ENCODE measurements at places on chromosomes 7 and 10. TPM values are rescaled to one million over a fixed set of nuclear protein-coding genes. Genes with fewer than 3 reads are reported as not detected.

GRCh38 chr7:979886-980571 is 3.0 kb upstream of the CYP2W1 start:
- DNase-seq: no peak

GRCh38 chr7:47267346-47267745 is 314.6 kb downstream of the TNS3 start:
- DNase-seq: no peak

- no peak for DNase-seq
Measured at GRCh38 chr7:11403781-11404180, 428.2 kb downstream of the THSD7A start.

DNA sequence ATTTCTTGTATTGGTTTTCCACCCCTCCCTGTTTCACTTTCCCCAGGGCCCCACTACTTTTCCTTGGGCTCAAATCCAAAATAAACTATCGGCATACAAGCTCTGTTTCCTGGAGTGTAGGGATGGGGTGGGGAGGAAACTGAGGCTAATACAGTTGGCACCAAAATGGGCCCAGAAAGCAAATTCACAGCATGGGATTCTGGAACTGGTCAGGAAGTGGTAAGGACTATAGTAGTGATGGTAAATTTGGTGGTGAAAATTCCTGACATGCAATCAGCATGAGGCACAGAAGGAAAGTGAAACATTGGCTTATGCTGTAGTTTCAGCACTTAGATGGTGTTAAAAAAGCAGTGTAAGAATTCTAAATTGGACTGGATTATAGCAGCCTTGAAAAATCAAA is 8.7 kb upstream of the SAMD9L start:
- peak; percentile 58 for DNase-seq

GRCh38 chr7:21414795-21415393 is 13.0 kb upstream of the SP4 start:
- no peak for DNase-seq

GRCh38 chr10:96978621-96979154 is 146.6 kb downstream of the LCOR start:
- DNase-seq: no peak

DNA sequence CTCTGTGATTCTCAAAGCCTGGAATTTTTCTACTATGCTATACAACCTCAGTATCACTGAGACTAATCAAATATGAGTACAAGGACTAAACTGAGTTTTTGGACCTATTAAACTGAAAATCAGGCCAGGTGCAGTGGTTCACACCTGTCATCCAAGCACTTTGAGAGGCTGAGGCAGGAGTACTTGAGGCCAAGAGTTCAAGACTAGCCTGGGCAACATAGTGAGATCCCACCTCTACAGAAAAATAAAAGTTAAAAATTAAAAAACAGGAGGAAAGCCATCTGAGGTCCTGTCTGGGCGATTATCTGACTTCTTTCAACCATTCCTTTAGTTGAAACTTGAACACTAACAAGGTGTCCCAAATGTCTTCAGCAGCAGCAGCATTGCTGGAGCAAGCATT is 7.0 kb downstream of the XRCC2 start:
- DNase-seq: no peak

GRCh38 chr10:110211465-110211843 is 4.0 kb downstream of the MXI1 start:
- DNase-seq: no peak

DNA sequence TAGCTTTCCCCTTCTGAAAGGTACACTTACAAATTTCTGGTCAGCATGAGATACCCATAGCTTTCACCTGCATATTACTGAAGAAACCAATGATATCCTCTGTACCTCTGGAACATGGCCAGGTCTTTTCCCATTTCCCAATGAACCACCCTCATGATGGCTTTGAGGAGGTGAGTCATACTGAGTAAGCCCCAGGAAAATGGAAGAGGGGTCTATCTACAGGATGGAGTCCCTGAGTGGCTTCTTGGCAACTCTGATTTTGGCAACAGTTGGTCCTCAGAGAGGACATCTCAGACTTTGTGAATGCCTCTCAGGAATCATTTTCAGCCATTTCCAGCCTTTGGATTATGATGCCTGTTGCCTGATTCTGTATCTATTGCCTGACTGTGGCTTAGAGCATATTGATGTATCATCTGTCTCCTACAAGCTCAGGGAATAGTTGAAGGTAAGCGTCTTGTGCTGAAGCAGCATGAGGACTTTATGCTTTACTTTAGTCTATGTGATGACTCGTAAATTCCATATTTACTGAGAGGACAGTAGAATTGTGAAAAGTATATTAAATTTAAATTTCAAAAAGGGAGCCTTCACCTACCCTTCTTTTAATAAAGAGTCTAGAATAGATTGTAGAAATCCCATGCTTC is 84.7 kb upstream of the DKK1 start:
- DNase-seq: no peak

GRCh38 chr7:73648593-73649332 is 18.9 kb upstream of the VPS37D start:
- DNase-seq: no peak

GRCh38 chr7:116583653-116584052 is 58.8 kb downstream of the CAV1 start:
- no peak for DNase-seq

DNA sequence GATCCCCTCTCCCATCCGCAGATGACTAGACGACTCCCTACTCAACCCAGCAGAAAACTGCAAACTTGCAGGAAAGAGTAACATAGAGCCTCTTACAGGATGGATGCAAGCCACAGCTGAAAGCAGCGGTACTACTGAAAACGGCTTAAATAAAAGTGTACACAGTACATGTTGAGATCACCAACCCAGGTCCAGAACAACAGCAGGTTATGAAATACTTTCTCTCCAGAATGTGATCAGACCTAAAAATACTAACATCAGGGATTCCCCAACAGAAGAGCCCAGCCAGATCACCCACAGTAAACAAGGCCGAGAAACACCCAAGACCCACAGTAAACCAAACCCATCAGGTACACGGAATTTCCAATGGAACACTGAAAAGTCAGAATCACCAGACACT is 13.2 kb downstream of the ATE1 start:
- no peak for DNase-seq

CHST3 gene
- 4.3 TPM for total RNA-seq

UNCX gene
- not detected for total RNA-seq

Data from H4 (cell line).